ENCODE measurements at places on chromosomes 3 and 15.
A peak's percentile ranks its signal among the peaks of the same experiment; 100 is the strongest.

GRCh38 chr15:33314069-33314468 is 3.3 kb downstream of the RYR3 start:
- peaks cover 89% of the 10 kb centered on the region for H3K27me3 ChIP-seq
- H3K36me3 ChIP-seq, result peaks cover 7% of the 10 kb centered on the region
- DNase-seq, result no peak

DNA sequence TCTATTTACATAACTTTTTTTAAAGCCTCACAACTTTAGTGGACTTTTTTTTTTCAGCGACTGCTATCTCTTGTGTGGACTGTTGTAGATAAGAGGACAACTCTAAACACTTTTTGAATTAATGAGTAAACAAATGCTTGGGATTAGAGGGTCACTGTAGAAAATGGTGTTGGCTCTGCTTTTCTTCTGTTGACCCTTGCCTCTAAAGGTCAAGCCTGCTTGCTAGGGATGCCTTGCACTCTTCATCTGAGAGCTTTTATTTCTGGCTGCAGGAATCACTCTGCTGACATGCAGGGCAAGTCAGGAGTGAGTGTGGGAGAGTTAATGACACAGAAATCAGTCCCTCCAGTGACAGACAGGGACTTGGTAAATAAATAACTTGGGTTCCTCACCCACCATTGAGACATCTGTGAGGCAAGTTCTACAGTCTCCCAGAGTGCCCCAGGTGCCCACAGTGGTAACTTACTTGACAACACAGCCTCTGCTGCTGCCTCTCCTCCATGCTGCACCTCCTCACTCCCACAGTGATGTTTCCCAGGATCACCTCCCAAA is 390.1 kb downstream of the IL20RB start:
- no peak overlapping the region for H3K27ac ChIP-seq
- H3K36me3 ChIP-seq, result no peaks in the 10 kb centered on the region
- no peak for DNase-seq
- H3K4me3 ChIP-seq, result no peak overlapping the region

DNA sequence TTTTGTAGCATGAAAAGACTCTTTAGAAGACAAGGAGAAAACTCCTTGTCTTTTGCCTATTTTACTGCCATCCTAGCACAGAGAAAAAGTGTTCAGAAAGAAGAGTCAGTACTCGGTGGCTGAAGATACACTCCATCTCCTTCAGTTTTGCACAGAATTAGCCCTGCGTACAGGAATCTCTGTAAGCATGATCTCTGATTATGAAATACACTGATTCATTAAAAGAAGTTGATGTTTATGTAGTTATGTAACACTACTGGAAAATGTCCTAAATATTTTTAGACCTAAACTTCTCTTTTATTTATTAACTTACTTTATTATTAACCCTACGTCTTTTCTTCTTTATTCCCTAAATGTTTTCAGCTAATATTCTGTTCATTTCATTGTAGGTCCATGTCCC is 138.4 kb downstream of the LEKR1 start:
- peaks cover 3% of the 10 kb centered on the region for H3K36me3 ChIP-seq
- no peak for DNase-seq
- H3K4me3 ChIP-seq, result no peak overlapping the region
- peaks cover 2% of the 10 kb centered on the region for H3K4me1 ChIP-seq

DNA sequence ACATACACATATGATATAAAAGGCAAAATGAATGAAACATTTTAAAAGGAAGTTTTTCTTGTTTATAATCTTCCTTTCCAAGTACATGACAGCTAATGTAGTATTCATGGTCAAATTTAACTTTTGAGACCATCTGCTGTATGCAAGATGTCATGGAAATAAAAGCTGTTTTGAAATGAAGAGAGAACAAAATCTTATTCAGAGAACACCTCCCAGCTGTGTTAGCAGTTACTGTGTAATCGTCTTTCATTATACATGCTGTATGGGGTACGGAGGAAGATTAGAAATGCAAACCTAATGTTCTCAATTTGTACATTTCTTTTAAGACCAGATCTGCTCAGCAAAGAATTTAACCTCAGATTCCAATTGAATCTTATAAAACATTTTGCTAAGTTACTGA is 1182.3 kb downstream of the OTOL1 start:
- no peaks in the 10 kb centered on the region for H3K4me1 ChIP-seq
- DNase-seq, result no peak
- H3K27me3 ChIP-seq, result no peaks in the 10 kb centered on the region
- no peak overlapping the region for H3K27ac ChIP-seq
- H3K4me3 ChIP-seq, result no peak overlapping the region
- H3K36me3 ChIP-seq, result no peaks in the 10 kb centered on the region

GRCh38 chr15:99729920-99730319 is 3.3 kb downstream of the LYSMD4 start:
- H3K4me3 ChIP-seq, result no peak overlapping the region
- peaks cover 12% of the 10 kb centered on the region for H3K4me1 ChIP-seq
- no peaks in the 10 kb centered on the region for H3K36me3 ChIP-seq
- no peaks in the 10 kb centered on the region for H3K27me3 ChIP-seq
- DNase-seq, result no peak
- peak overlapping the region; percentile 65 for H3K27ac ChIP-seq

GRCh38 chr3:87120881-87121280 is 106.2 kb upstream of the CHMP2B start:
- no peak overlapping the region for H3K27ac ChIP-seq
- H3K4me3 ChIP-seq, result no peak overlapping the region
- peaks cover 8% of the 10 kb centered on the region for H3K27me3 ChIP-seq
- DNase-seq, result no peak

- DNase-seq, result no peak
- H3K36me3 ChIP-seq, result no peaks in the 10 kb centered on the region
- no peaks in the 10 kb centered on the region for H3K27me3 ChIP-seq
- peak overlapping the region; percentile 4 for H3K27ac ChIP-seq
- peaks cover 17% of the 10 kb centered on the region for H3K4me1 ChIP-seq
These were observed 166.8 kb upstream of the TGFBR2 start for GRCh38 chr3:30439451-30440053.

GRCh38 chr3:177251755-177252154 is 54.5 kb upstream of the TBL1XR1 start:
- H3K27ac ChIP-seq, result no peak overlapping the region
- H3K4me3 ChIP-seq, result no peak overlapping the region
- H3K27me3 ChIP-seq, result no peaks in the 10 kb centered on the region
- no peak for DNase-seq
- no peaks in the 10 kb centered on the region for H3K36me3 ChIP-seq
- H3K4me1 ChIP-seq, result peaks cover 2% of the 10 kb centered on the region

GRCh38 chr3:51988286-51989146 is 5.2 kb downstream of the ACY1 start:
- no peak for DNase-seq
- H3K4me1 ChIP-seq, result peaks cover 3% of the 10 kb centered on the region
- H3K27me3 ChIP-seq, result no peaks in the 10 kb centered on the region
- H3K4me3 ChIP-seq, result no peak overlapping the region
- no peaks in the 10 kb centered on the region for H3K36me3 ChIP-seq
- H3K27ac ChIP-seq, result peak overlapping the region; percentile 70

DNA sequence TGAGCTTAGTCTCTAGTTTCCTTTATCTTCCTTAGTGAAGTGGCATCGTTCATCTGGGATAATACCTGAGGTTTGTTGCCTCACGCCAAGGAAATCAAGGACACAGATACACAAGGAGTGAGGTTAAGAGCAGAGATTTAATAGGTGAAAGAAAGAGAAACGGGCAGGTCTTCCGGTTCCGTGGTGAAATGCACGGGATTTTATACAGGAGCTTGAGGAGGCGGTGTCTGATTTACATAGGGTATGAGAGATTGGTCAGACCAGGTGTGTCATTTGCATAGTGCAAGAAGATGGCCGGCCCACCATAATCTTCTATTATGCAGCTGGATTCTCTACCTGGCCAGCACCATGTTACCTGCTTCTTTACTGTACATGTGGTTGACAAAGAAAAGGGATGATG is 17.2 kb downstream of the ARRDC4 start:
- no peaks in the 10 kb centered on the region for H3K27me3 ChIP-seq
- no peaks in the 10 kb centered on the region for H3K36me3 ChIP-seq
- no peak overlapping the region for H3K27ac ChIP-seq
- H3K4me1 ChIP-seq, result no peaks in the 10 kb centered on the region
- DNase-seq, result no peak

DNA sequence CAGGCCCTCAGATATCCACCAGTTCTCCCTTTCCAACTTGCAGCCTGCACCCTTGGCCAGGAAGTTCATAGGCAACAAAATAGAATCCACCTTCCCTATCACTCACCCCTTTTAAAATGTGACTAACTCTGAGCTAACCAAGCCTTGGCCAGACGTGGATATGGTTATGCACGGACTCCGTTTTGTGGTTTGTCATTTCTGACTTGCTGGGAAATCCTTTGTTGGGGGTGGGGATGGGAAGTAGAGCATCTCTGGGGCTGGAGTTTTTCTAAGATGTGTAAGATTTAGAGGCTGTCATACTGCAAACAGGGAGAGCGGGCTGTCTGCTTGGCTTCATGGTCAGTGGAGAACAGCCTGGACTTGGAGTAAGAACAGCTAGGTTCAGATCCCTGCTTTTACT is 62.6 kb downstream of the SMAD3 start:
- H3K4me3 ChIP-seq, result no peak overlapping the region
- H3K4me1 ChIP-seq, result peaks cover 60% of the 10 kb centered on the region
- no peaks in the 10 kb centered on the region for H3K27me3 ChIP-seq

DNA sequence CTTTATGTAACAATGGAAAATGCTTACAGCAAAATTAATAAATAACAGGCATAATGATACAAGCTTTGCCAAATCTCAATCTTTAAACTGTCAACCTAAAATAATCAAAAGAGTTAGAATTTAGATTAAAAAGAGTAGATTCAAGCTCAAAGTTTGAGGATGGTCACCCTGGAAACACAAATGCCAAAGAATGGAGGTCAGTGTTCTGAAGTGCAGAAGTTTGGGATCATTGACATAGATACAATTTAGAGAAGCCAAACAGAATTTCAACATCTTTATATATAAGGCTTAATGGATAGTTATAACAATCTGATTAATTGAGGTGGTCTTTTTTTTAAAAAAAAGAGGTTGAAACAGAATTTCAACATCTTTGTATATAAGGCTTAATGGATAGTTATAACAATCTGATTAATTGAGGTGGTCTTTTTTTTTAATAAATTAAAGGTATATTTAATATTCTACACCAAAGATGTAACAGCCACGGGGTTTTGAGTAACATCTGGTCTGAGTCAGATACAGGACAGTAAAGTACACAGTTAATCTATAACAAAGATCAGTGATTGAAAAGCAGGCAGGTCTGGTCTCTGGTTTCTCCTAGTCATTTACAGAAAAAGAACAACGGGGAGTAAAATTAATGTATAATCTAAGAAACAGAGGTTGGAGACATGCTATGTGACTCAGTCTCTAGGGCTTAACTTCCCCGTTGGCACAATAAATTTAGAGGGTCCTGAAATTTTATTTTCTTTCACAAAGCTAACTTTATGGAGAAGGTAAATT is 490.7 kb downstream of the GBE1 start:
- DNase-seq, result no peak
- no peak overlapping the region for H3K4me3 ChIP-seq
- H3K36me3 ChIP-seq, result no peaks in the 10 kb centered on the region

DNA sequence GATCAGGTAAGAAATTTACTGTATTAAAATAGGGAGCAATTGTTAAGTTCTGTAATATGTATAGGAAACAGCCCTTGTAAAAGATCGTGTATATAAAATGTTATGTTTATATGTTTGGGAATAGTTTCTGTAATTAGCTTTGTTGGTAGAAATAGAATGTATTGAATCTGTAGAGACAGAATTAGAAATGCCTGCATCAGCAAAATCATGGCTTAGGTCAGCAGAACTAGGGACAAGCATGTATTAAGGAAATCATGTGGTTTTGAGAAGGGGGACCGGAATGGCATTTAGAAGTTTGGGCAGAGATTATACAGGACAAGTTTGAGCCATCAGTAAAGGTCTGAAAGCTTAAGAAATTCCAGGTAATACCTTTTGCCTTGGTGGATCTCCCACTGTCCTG is 177.9 kb downstream of the ERC2 start:
- no peaks in the 10 kb centered on the region for H3K4me1 ChIP-seq
- H3K36me3 ChIP-seq, result no peaks in the 10 kb centered on the region
- H3K27me3 ChIP-seq, result peaks cover 16% of the 10 kb centered on the region
- H3K4me3 ChIP-seq, result no peak overlapping the region

- DNase-seq, result no peak
- H3K4me1 ChIP-seq, result no peaks in the 10 kb centered on the region
- H3K36me3 ChIP-seq, result no peaks in the 10 kb centered on the region
- H3K27me3 ChIP-seq, result peaks cover 5% of the 10 kb centered on the region
These were observed 68.1 kb upstream of the NMNAT3 start for GRCh38 chr3:139745831-139746230.

- no peak overlapping the region for H3K4me3 ChIP-seq
- DNase-seq, result no peak
- H3K27me3 ChIP-seq, result no peaks in the 10 kb centered on the region
- H3K4me1 ChIP-seq, result peaks cover 15% of the 10 kb centered on the region
These were observed 11.7 kb upstream of the RARRES1 start for GRCh38 chr3:158743664-158744566.

GRCh38 chr3:13601692-13602080 is 52.8 kb downstream of the FBLN2 start:
- H3K27ac ChIP-seq, result no peak overlapping the region
- H3K36me3 ChIP-seq, result peaks cover 2% of the 10 kb centered on the region
- no peak for DNase-seq
- H3K4me3 ChIP-seq, result no peak overlapping the region
- H3K27me3 ChIP-seq, result peaks cover 41% of the 10 kb centered on the region

GRCh38 chr3:145767909-145768308 is 393.1 kb downstream of the PLOD2 start:
- no peak overlapping the region for H3K27ac ChIP-seq
- H3K27me3 ChIP-seq, result no peaks in the 10 kb centered on the region
- DNase-seq, result no peak
- no peaks in the 10 kb centered on the region for H3K36me3 ChIP-seq
- H3K4me1 ChIP-seq, result no peaks in the 10 kb centered on the region

DNA sequence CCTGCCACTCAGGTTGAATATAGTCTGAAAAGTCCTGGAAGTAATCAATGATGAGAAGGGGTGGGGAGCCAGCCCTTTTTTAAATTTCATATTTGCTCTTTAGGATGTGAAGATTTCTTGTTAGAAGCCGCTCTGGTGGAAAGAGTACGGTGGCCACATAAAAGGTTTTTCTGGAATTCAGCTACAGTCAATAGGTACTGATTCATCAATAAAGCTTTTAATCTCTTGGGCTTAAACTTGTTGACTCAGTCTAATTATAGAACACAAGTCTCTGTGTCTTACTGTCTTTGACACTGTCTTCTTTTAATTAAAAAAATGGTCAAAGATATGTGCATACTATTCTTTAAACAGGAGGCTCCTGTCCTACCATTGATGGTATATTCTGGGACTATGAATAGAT is 99.9 kb upstream of the TP63 start:
- no peaks in the 10 kb centered on the region for H3K4me1 ChIP-seq
- no peak overlapping the region for H3K4me3 ChIP-seq
- no peaks in the 10 kb centered on the region for H3K36me3 ChIP-seq

GRCh38 chr3:100269410-100270214 is 8.8 kb downstream of the TBC1D23 start:
- H3K27ac ChIP-seq, result peak overlapping the region; percentile 84
- H3K4me3 ChIP-seq, result no peak overlapping the region
- H3K27me3 ChIP-seq, result no peaks in the 10 kb centered on the region
- no peak for DNase-seq

GRCh38 chr3:193665370-193665989 is 72.5 kb downstream of the OPA1 start:
- peaks cover 3% of the 10 kb centered on the region for H3K4me1 ChIP-seq
- no peak overlapping the region for H3K4me3 ChIP-seq
- no peak for DNase-seq
- H3K27me3 ChIP-seq, result no peaks in the 10 kb centered on the region

Data from T-helper 17 cell (primary cell).